Amygdala (tissue), 56 donors: ENCODE measurements at places on chromosomes 6 and 20.

DNA sequence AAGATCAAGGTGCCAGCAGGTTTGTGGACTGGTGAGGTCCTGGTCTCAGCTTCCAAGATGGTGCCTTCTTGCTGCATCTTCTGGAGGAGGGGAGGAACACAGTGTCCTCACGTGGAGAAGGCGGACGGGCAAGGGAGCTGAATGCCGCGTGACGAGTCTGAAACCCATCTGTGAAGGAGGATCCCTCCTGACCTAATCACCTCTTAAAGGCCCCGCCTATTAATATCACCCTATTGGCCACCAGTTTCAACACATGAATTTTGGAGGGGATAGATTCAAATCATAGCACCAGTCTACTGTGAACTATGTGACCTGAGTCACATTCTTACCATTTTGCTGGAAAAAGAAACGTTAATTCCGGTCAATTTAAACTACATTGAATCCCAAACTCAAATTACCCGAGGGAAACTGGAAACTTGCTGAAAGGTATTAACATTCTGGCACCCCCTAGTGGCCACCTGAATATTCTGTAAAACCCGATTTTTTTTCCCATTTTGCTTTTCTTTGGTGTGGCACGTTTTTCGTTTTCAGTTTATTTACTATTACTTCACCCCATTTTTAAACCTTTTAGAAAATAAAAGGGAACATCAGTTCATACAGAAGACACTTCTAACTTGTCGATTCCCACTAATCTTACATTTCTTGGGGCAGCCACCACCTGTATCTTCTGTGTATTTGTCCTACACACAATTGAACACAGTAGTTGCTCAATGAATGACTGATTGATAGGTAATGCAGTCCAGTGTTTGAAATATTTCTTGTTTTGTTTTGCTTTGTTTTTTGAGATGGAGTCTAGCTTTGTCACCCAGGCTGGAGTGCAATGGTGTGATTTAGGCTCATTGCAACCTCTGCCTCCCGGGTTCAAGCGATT is 17.9 kb upstream of the CCDC170 start:
- no peak for DNase-seq

GRCh38 chr6:43942616-43943015 is 172.6 kb downstream of the VEGFA start:
- no peak for DNase-seq

GRCh38 chr20:9068233-9068801 is 570 bp upstream of the PLCB4 start:
- DNase-seq = peak; percentile 20

- no peak for DNase-seq
Observed at GRCh38 chr20:53226826-53227225, 254.7 kb downstream of the TSHZ2 start.

GRCh38 chr6:95285881-95286280 is 291.5 kb upstream of the MANEA start:
- DNase-seq = no peak

GRCh38 chr6:31829633-31830283 is 2.2 kb downstream of the HSPA1B start:
- peak; percentile 30 for DNase-seq

GRCh38 chr6:57089265-57089664 is 723 bp upstream of the ZNF451 start:
- no peak for DNase-seq

DNA sequence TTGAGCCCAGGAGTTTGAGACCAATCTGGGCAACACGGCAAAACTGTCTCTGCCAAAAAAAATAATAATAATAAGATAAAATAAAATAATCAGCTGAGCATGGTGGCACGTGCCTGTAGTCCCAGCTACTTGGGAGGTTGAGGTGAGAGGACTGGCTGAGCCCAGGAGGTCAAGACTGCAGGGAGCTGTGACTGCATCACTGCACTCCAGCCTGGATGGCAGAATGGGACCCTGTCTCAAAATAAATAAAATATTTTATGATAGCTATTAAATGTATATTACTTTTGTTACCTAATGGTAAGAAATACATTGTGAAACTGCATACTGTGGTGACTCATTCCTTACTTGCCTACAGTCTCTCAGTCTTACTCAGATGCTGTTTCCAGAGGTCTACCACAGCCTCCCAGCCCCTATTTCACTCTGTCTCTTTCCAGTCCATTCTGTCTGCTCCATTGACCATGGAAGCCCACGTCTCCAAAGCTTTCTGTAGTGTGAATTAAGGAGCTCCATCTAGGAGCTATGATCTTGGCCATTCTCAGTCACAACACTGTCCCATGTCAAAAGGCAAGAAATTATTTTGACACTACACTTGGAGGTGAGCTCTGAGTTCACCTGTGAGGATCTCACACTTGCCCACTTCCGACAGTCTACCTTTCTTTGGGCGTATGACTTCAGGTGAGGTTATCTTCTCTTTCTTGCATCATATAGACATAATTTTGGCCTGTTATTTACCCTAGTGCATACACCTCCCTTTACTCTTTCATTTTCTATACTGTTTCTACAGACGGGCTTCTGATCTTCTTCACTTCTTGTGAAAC is 22.4 kb upstream of the SNX9 start:
- DNase-seq = no peak

- DNase-seq = no peak
Observed at GRCh38 chr6:126657561-126658175, 317.8 kb downstream of the CENPW start.

- no peak for DNase-seq
Observed at GRCh38 chr6:154535851-154536250, 25.4 kb upstream of the CNKSR3 start.

DNA sequence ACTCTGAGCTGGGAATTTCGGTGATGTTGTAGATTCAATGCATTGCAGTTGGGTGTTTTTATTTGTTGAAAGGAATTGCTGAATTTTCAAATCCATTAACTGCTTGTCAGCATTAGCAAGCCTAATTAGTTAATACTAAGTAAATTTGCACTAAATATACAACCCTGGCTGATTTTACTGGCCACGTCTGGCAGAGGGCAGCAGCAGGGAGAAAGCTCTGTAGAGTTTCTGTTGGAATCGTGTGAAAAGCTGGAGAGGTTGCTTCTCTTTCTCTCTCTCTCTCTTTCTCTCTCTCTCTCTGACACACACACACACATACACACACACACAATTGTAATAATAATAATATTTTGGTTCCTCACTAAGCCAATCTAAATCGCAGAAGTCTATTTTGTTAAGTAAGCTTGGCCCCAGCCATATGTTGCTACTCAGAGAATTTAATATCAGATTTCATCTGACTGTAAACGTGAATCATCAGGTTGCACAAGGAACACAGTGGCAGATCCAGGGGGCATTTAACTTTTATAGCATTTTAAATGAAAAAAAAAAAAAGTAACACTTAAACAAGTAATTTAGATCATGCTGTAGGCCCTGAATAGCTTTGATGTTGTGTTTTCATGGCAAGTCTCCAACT is 289.5 kb downstream of the ESR1 start:
- DNase-seq = no peak

GRCh38 chr6:141587482-141588266 is 545.1 kb upstream of the GJE1 start:
- DNase-seq = no peak

DNA sequence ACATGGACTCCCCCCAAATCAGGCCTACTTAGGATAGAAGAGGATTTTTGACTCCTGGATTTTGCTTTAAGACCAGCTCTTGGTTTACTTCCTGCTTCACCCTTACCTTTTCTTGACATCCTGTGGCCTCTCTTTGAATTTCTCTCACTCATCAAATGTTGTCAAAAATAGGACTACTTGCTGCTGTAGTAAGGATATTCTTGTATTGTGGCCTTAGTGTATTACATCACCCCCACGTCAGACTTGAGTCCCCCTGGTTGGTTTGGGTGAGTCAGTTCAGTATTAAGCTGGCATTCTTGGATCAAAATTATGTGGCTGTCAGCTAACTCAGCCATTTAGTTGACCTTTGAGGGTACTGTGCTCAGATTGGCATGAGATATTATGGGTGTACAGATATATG is 1.1 kb downstream of the TPX2 start:
- DNase-seq = no peak

DNA sequence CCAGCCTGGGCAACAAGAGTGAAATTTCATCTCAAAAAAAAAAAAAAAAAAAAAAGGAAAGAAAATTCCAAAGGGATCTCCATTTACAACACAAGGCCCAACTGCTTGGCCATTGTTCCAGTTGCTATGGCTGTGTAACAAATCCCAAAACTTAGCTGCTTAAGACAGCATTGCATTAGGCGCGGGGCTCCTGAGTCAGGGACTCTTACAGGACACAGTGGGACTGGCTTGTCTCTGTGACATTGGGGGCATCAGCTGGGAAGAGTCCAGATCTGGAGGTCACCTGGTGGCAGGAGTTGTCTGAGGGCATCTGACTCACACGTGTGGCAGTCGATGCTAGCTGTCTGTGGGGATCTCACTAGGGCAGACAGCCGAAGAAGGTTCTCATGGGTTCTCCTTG is 35.6 kb downstream of the TTLL9 start:
- no peak for DNase-seq

GRCh38 chr6:24848461-24848860 is 49.7 kb upstream of the ARMH2 start:
- DNase-seq = no peak

- DNase-seq = no peak
Observed at GRCh38 chr20:63276956-63277355, 4.3 kb downstream of the ARFGAP1 start.

DNA sequence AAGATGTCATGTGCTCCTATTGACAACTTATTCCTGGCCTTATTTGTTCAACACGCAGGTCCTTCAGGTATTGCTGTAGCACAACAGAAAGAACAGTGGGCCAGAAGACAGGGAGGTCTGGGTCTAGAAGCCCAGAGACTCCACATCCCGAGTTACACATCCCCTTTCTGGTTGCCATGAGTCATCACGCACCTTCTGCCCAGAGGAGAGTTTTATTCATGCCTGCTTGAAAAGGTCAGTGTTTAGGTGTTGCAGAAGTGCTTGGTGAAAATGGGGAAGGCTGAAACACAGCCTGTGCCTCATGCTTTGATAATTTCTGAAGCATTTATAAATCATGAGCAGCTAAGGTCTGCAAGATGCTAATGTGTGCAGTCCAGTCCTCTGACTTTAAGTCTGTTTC is 256.4 kb downstream of the GMPR start:
- no peak for DNase-seq

- no peak for DNase-seq
Observed at GRCh38 chr20:63162206-63162795, 53.6 kb downstream of the YTHDF1 start.

DNA sequence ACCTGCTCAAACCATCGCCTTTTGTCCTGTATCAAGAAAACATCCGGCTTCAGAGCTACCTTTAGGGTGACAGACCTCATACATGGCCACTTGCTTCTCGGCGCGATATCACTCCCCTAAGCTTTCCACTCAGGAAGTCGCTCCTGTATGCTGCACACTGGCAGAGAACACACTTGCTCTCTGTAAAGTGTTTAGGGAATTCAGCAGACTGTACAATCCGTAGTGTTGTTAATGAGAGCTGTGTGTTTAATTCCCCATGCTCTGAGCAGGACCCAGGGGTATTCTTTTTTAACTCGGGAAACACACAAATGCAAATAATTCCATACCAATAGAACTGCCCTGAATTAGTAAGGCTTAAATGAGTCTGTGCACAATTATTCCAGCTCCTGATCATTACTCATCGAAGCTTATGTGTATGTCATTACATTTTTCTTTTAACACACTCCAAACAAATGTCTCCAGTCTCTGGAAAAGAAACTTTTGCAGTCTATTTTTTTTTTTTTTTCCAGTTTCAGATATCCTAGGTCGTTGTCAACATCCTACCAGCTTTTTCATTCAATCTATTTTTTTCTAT is 338.7 kb upstream of the ARID1B start:
- DNase-seq = no peak

DNA sequence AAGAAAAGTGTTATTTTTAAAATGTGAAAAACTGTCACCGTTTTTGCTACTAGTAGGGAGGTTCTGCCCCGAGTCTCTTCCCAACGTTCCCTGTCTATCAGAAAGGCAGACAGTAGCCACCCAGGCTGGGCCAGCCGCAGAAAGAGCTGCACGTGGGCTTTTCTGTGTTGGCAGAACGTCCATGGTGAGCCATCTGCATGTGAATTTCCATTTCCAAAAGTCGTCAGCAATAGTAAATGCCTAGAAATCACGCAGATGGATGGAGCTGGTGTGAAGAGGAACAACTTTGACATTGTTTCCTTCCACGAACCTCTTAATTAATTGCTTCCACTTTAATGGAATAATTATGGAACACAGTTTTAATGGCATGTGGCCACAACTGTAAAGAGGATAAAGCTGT is 97.5 kb downstream of the FAM120B start:
- DNase-seq = peak; percentile 76

GRCh38 chr6:34696189-34696738 is 303 bp downstream of the ILRUN start:
- no peak for DNase-seq

DNA sequence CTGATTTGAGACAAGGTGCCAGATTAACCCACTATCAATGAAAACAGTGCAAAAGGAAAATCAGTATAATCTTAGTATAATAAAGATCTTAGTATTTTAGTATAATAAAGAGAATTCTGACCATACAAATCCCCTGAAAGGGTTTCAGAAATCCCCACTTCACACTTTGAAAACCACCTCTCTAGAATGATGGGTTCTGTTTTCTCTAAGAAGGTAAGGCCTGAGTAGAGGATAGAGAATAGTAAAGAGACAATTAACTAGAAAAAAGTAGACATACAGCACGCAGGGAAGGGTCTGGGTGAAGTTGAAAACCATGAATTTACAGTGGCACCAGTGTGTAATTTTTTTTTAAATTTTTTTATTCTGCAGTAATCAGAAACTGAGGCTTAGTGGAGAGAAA is 73.6 kb downstream of the REV3L start:
- DNase-seq = no peak

DNA sequence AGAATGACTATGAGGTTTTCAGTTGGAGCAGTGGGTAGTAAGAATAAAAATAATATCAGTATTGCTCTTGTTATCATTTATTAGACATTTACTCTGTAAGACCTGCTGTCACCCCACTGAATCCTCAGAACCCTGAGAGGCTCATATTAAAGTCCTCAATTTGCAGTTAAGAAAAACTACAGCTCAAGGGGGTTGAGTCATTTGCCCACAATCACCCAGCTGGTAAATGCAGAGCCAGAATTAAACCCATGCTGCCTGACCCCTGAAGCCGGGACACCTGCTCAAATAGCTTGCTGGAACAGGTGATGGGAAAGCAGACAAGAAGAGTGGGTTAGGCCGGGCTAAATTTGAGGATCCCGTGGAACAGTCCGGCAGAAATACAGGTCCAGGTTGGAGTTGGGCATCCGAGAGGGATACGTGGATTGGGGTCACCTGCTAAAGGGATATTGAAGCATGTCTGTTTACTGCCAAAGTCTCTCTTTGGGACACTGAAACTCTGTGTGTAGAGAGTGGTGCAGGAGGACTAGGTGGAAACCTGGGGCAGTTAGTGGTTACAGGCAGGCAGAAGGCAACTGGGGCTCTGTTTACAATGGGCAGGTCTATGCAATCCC is 344.1 kb downstream of the CDC5L start:
- DNase-seq = no peak
